ENCODE measurements at places on chromosomes 3 and 15.

DNA sequence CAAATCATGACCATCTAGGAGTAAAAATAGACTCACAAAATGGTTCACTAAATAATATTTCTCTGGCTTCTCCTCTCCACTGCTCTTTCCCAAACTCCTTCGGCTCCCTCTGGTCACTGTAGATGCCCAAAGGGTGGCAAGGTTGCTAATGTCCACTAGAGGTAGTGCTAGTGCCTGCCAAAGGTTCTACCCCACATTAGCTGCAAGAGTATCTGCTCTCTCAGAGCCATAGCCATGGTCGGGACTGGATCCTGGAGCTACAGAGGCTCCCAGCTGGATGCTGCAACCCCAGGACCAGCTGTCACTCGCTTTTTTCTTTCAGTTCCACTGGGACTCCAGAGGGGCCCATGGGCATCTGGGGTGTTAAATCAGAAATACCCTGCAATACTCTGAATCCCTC, 8.5 kb downstream of the HTR3D start:
- no peak for DNase-seq

- DNase-seq, result no peak
These were observed 18.0 kb upstream of the RAB7A start for GRCh38 chr3:128707928-128708494.

DNA sequence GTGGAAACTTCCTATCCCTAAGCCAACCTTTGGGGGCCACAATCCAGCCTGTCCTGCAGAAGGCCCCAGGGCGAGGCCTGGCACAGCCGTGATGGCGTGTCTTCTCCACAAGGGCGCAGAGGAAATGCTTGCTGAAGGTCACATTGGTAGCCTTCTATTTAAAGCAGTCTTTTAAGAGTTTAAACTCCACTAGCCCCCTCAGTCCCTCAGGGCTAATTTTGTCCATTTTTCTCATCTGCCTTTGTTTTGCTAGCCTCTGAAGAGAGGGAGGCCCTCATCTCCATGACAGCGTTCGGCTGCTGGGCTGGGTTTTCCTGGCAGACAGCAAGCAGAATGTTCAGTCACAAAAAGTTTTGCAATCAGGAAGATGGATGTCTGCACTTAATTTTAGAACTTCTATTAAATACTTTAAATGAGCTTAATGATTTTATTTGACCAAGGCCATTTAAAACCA, 40.8 kb downstream of the RARB start:
- no peak for DNase-seq

GRCh38 chr3:11850003-11850402, 3.3 kb upstream of the TAMM41 start:
- no peak for DNase-seq

GRCh38 chr3:128237348-128238183, 84.3 kb downstream of the EEFSEC start:
- no peak for DNase-seq

DNA sequence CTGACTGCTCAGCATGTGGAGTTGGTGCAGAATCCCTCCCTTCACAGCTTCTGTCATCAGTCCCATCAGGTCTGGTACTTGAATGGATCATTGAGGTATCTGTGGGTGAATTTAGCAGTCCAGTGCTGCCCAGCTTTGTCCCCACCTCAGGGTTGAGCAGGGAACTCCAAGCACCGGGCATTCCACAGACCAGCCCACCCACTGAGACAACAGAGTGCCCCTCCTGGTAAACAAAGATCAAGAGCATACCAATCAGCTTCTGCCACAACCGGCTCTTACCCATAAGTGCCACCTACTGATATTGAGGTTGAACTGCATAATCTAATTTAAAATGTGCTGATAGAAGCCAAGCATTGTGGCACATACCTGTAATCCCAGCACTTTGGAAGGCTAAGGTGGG, 57.1 kb upstream of the FXR1 start:
- no peak for DNase-seq

- no peak for DNase-seq
These were observed 15.5 kb upstream of the SLITRK3 start for GRCh38 chr3:165211721-165212120.

DNA sequence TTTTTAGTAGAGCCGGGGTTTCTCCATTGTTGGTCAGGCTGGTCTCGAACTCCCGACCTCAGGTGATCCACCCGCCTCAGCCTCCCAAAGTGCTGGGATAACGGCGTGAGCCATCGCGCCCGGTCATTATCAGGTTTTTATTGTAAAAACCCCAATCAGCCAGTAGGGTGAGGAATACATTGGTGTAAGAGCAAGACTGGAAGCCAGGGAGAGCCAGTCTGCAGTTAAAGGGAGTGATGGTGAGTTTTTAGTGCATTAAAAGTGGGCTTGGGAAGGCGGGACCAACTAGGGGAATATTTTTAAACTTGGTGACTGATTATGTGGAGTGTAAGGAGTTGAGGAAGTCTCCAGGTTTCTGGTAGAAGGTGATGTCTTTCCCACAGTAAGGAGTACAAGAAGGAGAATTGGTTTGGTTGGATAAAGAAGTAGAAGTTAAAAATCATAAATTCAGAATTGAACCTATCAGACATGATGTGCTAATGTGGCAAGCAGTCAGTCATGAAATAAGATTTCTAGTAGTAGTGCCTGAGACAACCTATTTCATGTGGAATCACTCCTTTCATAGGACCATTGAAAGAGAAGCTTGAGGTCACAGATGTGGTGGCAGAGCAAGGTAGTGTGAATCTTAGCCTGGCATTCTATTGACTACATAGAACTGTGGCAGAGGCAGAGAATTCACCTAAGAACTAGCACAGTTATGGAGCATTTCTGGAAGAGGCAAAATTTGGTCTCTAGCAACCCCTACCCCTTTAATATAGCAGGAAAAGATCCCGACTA, 2.4 kb upstream of the DCBLD2 start:
- no peak for DNase-seq

GRCh38 chr3:194944526-194944925, 258.8 kb downstream of the FAM43A start:
- DNase-seq, result no peak

GRCh38 chr3:142863930-142864920, 24.7 kb downstream of the PCOLCE2 start:
- DNase-seq, result no peak

GRCh38 chr3:197317250-197317963, 19.0 kb upstream of the DLG1 start:
- no peak for DNase-seq

Data from activated T-helper 1 cell treated with anti-CD3 and anti-CD28 coated beads, Interleukin-2, amount 50 U/mL, for 16 hours (primary cell).